ENCODE measurements at places on chromosomes 2 and 18. TPM values are rescaled to one million over a fixed set of nuclear protein-coding genes. Genes with fewer than 3 reads are reported as not detected.
A peak's percentile ranks its signal among the peaks of the same experiment; 100 is the strongest.

The CRYGB gene
- not detected for total RNA-seq

The CSRNP3 gene
- total RNA-seq = 8.5 TPM

The CRYBA2 gene
- 2.4 TPM for total RNA-seq

The SIX3 gene
- total RNA-seq = 5.2 TPM

The CNTNAP5 gene
- total RNA-seq = 0.70 TPM

The APLF gene
- total RNA-seq = 8.0 TPM

The TTLL4 gene
- total RNA-seq = 104 TPM

The DNPEP gene
- total RNA-seq = 50.9 TPM

The FAM228A gene
- total RNA-seq = 0.36 TPM

The BOLL gene
- not detected for total RNA-seq

The MRO gene
- 1.3 TPM for total RNA-seq

The CNNM4 gene
- 29.0 TPM for total RNA-seq

The CIDEA gene
- total RNA-seq = not detected

The SERPINB13 gene
- total RNA-seq = not detected

DNA sequence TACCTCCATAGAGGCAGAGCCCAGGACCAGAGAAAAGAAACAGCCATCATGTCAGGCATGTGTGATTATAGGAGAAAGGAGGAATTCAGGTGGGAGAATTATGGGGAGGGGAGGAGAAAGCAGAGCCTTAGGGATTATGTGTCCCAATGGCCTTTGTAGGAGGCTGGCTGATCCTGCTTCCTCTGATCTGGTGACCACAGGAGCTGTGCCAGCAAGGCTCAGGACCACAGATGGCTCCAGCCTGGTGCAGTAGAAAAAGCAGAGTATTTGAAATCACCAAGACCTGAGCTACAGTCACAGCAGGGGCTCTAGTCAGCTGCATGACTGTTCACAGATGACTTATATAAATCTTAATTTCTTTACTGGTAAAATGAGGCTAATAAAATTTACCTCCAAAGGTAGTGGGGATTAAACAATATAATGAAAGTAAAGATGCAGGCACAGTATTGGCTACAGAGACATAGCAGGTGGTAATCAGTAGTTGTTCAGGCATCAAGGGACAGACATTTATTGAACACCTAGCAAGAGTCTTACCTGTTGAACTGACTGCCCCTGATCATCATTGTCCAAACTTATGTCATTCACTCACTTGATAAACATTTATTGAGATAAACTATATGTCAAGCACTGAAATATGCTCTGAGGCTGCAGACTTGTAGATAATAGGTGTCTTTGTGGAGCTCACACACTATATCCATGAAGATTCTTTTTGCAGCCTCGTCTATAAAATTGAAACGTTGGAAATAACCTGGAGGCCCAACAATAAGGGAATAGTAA is 121.3 kb downstream of the MYCN start:
- H3K27me3 ChIP-seq = no peaks in the 10 kb centered on the region
- H3K27ac ChIP-seq = no peak overlapping the region
- no peak for DNase-seq
- no peak overlapping the region for H3K4me3 ChIP-seq
- H3K36me3 ChIP-seq = no peaks in the 10 kb centered on the region
- H3K4me1 ChIP-seq = no peaks in the 10 kb centered on the region

GRCh38 chr2:200199576-200200263 is 106.8 kb upstream of the SPATS2L start:
- H3K4me3 ChIP-seq = no peak overlapping the region
- peak; percentile 84 for DNase-seq
- H3K36me3 ChIP-seq = no peaks in the 10 kb centered on the region
- H3K4me1 ChIP-seq = peaks cover 8% of the 10 kb centered on the region
- no peaks in the 10 kb centered on the region for H3K27me3 ChIP-seq

DNA sequence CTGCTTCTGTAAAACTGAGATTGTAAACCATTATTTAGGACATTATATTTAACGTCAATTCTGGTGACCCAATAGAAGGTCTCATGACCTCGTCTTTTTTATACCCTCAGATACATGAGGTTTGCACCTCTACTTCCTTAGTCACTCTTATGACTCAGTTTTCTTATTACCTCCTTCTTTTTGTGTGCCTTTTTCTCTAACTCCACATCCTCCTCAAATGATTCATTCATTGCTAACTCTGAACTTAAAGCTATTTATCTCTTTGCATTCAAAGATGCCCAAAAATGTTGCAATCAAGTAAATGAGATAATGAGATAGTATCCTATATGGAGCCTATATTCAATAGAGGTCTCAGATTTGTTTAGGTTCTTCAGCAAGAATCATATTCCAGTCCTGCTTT is 121.0 kb upstream of the KYNU start:
- DNase-seq = no peak
- no peaks in the 10 kb centered on the region for H3K36me3 ChIP-seq
- no peak overlapping the region for H3K4me3 ChIP-seq
- H3K4me1 ChIP-seq = no peaks in the 10 kb centered on the region
- H3K27ac ChIP-seq = no peak overlapping the region
- H3K27me3 ChIP-seq = no peaks in the 10 kb centered on the region

DNA sequence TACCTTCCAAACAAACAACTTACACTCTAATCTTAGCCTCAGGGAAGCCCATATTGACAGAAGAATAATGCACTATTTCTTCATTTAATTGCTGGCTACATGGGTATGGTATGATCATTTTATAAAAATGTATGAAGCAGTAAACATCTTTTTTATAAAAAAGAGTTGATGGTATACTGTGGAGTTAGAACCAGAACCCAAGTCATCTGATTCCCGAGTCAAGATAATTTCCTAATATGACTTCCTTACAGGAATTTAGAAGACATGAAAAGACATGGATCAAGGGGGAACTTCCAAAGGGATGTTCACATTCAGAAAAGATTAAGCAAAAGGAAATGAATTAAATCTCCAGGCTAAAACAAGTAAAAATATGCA is 171.8 kb downstream of the NBAS start:
- DNase-seq = no peak
- no peaks in the 10 kb centered on the region for H3K4me1 ChIP-seq
- no peaks in the 10 kb centered on the region for H3K36me3 ChIP-seq
- H3K4me3 ChIP-seq = no peak overlapping the region
- no peak overlapping the region for H3K27ac ChIP-seq

- no peaks in the 10 kb centered on the region for H3K27me3 ChIP-seq
- no peaks in the 10 kb centered on the region for H3K36me3 ChIP-seq
- no peaks in the 10 kb centered on the region for H3K4me1 ChIP-seq
- H3K27ac ChIP-seq = no peak overlapping the region
Observed at GRCh38 chr2:46380038-46380940, 83.1 kb downstream of the EPAS1 start.

GRCh38 chr2:46392561-46393346 is 86.6 kb upstream of the TMEM247 start:
- DNase-seq = peak; percentile 49
- no peaks in the 10 kb centered on the region for H3K36me3 ChIP-seq
- no peak overlapping the region for H3K4me3 ChIP-seq
- H3K27ac ChIP-seq = no peak overlapping the region

DNA sequence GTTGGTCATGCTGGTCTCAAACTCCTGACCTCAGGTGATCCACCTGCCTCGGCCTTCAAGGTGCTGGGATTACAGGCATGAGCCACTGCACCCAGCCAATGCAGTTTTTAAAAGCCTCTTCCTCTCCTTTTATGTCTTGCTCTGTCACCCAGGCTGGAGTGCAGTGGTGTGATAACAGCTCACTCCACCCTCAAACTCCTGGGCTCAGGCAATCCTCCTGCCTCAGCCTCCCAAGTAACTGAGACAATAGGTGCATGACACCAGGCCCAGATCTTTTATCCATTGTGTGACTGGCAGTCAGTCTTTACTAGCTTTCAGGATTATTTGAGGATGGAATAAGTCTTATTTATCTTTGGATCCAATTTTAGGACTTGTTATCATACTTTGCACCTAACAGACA is 13.2 kb downstream of the KCTD18 start:
- H3K4me3 ChIP-seq = no peak overlapping the region
- DNase-seq = no peak
- H3K27ac ChIP-seq = no peak overlapping the region

GRCh38 chr2:204504594-204504993 is 40.7 kb upstream of the PARD3B start:
- no peaks in the 10 kb centered on the region for H3K27me3 ChIP-seq
- no peak overlapping the region for H3K4me3 ChIP-seq

GRCh38 chr2:236175548-236176150 is 7.5 kb upstream of the GBX2 start:
- H3K4me3 ChIP-seq = no peak overlapping the region
- H3K27ac ChIP-seq = no peak overlapping the region
- peaks cover 12% of the 10 kb centered on the region for H3K4me1 ChIP-seq
- H3K36me3 ChIP-seq = no peaks in the 10 kb centered on the region
- DNase-seq = peak; percentile 57

GRCh38 chr18:48576457-48576771 is 37.6 kb downstream of the CTIF start:
- no peak for DNase-seq
- H3K4me3 ChIP-seq = no peak overlapping the region
- no peak overlapping the region for H3K27ac ChIP-seq
- H3K27me3 ChIP-seq = no peaks in the 10 kb centered on the region
- peaks cover 11% of the 10 kb centered on the region for H3K4me1 ChIP-seq

DNA sequence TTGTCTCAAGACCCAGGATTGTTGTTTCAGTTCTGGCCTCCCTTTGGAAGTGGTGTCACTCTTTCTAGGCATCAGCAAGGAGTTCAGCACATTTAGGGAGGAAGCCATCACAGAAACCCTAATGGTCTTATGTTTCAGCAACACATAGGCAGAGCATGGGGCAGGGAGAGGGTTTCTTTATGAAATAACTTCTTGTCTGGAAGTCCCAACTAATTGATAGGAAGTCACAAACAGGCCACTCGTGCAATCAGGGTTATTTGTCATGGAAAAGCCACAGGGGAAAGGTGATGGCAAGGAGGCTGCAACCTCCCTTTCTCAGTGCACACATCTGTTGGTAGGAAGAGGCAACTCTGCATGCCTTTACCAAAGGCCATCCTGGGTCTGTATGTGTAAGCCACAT is 103.0 kb downstream of the BCL11A start:
- no peak overlapping the region for H3K27ac ChIP-seq
- H3K27me3 ChIP-seq = no peaks in the 10 kb centered on the region
- no peaks in the 10 kb centered on the region for H3K36me3 ChIP-seq
- DNase-seq = no peak

DNA sequence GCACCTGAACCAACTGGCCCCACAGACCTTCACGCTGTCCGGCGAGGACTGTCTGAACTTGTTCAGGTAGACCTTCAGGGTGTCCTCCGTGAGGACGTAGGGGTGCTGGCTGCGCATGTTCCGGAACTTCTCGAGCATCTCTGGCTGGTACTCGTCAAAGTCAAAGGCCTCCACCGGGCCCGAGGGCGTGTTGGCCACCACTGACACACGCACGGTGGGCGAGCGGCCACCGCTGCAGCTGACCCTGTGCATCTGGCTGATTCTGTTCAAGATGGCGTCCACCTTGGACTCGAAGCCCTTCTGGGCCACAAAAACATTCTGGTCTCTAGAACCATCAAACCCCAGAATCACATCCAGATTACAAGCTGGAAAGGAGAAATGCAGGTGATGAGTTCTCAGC is 48.3 kb downstream of the COL6A3 start:
- H3K27ac ChIP-seq = no peak overlapping the region
- no peak for DNase-seq
- no peak overlapping the region for H3K4me3 ChIP-seq
- no peaks in the 10 kb centered on the region for H3K4me1 ChIP-seq

- H3K27ac ChIP-seq = no peak overlapping the region
- H3K27me3 ChIP-seq = peaks cover 8% of the 10 kb centered on the region
- no peaks in the 10 kb centered on the region for H3K36me3 ChIP-seq
- DNase-seq = peak; percentile 91
- H3K4me1 ChIP-seq = no peaks in the 10 kb centered on the region
Observed at GRCh38 chr2:176653479-176654443, 384.5 kb downstream of the MTX2 start.

- H3K27me3 ChIP-seq = no peaks in the 10 kb centered on the region
- H3K4me1 ChIP-seq = no peaks in the 10 kb centered on the region
- no peak overlapping the region for H3K4me3 ChIP-seq
- no peak overlapping the region for H3K27ac ChIP-seq
- no peaks in the 10 kb centered on the region for H3K36me3 ChIP-seq
Observed at GRCh38 chr2:112155331-112156151, 17.4 kb downstream of the FBLN7 start.

DNA sequence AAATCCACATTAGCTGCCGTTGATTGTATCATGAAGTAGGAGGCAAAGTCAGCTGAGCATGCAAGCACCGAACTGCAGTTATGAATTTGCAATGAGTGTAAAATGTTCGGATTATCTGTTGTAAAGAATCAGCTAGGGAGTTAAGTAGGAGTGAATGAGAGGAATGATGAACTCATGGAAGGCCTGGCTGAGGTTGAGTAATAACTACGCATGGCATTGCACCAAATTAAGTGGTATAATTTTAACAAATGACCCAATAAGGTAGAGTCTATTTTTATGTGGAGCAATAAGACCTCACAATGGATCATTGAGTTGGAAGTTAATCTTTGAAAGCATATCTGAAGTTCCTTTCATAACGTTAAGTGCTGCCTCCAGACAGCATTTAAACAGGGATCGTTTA is 288.2 kb upstream of the CHST9 start:
- H3K27ac ChIP-seq = no peak overlapping the region
- H3K4me3 ChIP-seq = no peak overlapping the region
- no peaks in the 10 kb centered on the region for H3K36me3 ChIP-seq
- peaks cover 10% of the 10 kb centered on the region for H3K27me3 ChIP-seq

DNA sequence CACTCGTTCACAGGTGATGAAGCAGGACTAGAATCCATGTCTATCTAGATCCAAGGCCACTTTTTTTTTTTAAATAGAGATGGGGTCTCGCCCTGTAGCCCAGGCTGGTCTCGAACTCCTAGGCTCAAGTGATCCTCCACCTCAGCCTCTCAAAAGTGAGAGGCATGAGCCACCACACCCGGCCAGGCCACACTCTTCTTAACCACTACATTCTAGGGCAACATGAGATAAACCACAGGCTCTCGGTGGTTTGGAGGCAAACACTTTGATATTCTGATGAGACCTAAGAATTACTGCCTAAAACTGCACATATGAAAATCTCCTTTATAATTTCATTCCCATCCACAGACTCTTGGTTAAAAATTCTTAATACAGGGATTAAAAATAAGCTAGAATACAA is 51.8 kb downstream of the USP34 start:
- DNase-seq = no peak
- H3K27ac ChIP-seq = no peak overlapping the region
- no peaks in the 10 kb centered on the region for H3K27me3 ChIP-seq

DNA sequence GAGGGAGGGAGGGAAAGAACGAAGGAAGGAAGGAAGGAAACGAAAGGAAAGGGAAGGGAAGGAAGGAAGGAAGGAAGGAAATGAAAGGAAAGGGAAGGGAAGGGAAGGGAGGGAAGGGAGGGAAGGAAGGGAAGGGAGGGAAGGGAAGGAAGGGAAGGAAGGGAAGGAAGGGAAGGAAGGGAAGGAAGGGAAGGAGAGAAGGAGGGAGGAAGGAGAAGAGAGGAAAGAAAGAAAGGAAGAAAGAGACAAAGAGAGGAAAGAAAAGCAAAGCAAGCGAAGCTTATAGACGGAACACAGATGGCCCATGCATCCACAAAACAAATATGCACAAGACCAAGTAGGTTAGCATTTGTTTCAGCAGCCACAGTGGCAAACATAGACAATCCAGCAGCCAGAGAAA is 20.4 kb upstream of the GALNT3 start:
- no peak for DNase-seq
- H3K27me3 ChIP-seq = peaks cover 9% of the 10 kb centered on the region
- no peaks in the 10 kb centered on the region for H3K4me1 ChIP-seq
- no peak overlapping the region for H3K27ac ChIP-seq
- H3K4me3 ChIP-seq = no peak overlapping the region

GRCh38 chr2:73999881-74000597 is 15.3 kb downstream of the TET3 start:
- no peak for DNase-seq
- H3K4me3 ChIP-seq = no peak overlapping the region
- H3K27me3 ChIP-seq = no peaks in the 10 kb centered on the region
- H3K36me3 ChIP-seq = peaks cover 7% of the 10 kb centered on the region
- H3K4me1 ChIP-seq = peaks cover 12% of the 10 kb centered on the region

Measured in endodermal cell (in vitro differentiated cells).